ENCODE measurements at places on chromosomes 1 and 21. TPM values are rescaled to one million over a fixed set of nuclear protein-coding genes. Genes with fewer than 3 reads are reported as not detected.

LRRC71 gene
- total RNA-seq = not detected

CD247 gene
- total RNA-seq = 4.7 TPM

KRTAP7-1 gene
- not detected for total RNA-seq

TMEM167B gene
- 55.1 TPM for total RNA-seq

GRHL3 gene
- 140 TPM for total RNA-seq

DEPDC1 gene
- total RNA-seq = 0.21 TPM

RPE65 gene
- not detected for total RNA-seq

ACTL8 gene
- not detected for total RNA-seq

EFNA1 gene
- 111 TPM for total RNA-seq

HOOK1 gene
- total RNA-seq = 15.9 TPM

SPRR3 gene
- 79.0 TPM for total RNA-seq

ALX3 gene
- total RNA-seq = not detected

GRCh38 chr1:181110013-181110412, 21.5 kb downstream of the IER5 start:
- no peak for DNase-seq

- no peak for DNase-seq
Measured at GRCh38 chr1:162349635-162350330, 26.9 kb downstream of the SPATA46 start.

- DNase-seq = no peak
Measured at GRCh38 chr1:63450416-63450815, 72.6 kb downstream of the ITGB3BP start.

GRCh38 chr21:45142469-45143308, 68.3 kb downstream of the ADARB1 start:
- peak; percentile 41 for DNase-seq

DNA sequence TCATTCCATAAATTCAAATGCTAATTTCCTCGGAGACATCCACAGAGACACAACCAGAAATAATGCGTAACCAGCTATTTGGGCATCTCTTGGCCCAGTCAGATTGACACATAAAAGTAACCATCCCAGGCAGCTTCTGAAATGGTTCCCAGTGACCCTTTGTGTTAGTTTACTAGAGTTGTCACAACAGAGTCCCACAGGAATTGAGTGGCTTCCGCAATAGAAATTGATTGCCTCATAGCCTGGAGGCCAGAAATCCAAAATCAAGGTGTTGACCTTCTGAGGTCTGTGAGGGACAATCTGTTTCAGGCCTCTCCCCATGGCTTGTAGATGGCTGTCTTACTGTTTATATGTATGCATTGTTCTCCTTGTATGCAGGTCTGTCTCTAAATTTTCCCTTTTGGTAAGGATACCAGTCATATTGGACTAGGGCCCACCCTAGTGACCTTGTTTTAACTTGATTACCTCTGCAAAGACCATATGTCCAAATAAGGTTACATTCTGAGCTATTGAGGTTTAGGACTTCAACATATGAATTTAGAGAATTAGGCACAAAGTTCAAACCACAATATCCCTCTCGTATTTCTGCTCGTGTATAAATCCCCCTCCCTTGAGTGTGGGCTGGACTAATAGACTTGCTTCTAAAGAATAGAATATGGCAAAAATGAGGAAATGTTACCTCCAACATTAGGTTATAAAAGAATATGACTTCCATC, 78.2 kb upstream of the FGGY start:
- DNase-seq = no peak

DNA sequence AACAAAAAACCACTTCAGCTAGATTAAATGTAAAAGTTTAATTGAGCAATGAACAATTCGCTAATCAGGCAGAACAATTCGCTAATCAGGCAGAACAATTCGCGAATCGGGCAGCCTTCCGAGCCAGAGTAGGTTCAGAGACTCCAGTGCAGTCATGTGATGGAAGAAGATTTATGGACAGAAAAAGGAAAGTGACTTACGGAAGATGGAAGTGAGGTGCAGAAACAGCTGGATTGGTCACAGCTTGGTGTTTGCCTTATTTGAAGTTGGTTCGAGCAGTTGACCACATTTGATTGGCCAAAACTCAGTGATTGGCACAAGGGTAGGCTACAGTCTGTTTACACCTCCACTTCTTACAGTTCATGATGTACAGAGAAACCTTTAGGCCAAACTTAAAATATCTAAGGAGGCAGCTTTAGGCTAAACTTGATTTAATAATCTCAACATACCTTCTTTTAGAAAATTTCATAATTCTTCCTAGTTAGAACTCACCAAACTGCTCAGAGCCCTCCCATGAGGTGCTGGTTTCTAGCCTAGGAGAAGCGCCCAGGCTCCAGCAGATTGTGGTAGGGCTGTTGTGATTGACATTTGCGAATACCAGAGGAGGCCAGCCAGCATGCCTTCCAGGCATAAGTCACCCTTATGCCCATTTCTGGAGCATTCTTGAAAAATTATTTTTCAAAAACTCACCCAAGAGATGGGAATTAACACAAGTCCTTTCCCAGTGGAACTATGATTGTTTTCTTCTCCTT, 22.8 kb upstream of the KCNC4 start:
- no peak for DNase-seq

DNA sequence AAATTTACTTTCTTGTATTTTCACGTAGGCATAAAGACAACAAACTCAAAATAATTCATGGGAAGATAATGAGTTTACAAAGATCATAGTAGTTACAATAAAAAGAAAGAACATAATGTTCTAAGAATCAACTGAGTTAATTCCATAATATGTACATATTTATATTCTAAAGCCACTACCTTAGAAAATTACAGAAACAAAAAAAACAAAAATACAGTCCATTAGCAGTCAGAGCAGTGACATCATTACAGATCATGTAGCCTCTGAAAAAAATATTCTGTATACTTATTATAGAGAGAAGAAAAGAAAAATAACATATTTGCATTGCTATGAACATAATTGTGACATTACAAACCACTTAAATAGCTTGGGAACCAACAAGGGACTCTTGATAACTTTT, 360.1 kb upstream of the RGS18 start:
- no peak for DNase-seq

DNA sequence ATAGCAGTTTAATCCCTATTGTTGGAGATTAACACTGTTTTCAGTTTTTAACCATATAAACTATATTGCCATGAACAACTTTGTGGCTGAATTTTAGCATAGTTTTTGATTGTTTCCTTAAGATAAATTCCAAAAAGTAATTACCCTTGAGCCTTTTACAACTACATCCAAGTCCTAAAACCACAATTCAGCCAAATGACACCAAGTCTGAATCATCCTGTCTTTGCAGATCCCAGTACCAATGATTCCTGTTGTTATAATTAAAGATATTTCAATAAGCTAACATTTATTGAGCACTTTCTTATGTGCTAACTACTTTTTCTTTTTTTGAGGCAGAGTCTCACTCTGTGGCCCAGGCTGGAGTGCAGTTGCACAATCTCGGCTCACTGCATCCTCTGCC, 35.6 kb downstream of the IL23R start:
- DNase-seq = no peak

- DNase-seq = peak; percentile 31
Measured at GRCh38 chr1:40302475-40302874, 14.6 kb downstream of the COL9A2 start.

DNA sequence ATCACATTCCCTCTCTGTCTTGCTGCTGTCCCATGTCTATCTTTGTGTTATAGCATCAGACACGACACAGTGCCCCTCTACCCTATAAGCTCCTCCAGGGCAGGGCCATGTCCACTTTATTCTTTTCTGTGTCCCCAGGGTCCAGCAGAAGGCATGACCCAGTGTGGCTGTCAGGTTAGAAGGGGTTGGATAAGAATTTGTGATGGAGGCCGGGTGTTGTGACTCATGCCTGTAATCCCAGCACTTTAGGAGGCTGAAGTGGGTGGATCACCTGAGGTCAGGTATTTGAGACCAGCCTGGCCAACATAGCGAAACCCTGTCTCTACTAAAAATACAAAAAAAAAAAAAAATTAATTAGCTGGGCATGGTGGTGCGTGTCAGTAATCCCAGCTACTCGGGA, 26.3 kb upstream of the RNF19B start:
- DNase-seq = no peak

DNA sequence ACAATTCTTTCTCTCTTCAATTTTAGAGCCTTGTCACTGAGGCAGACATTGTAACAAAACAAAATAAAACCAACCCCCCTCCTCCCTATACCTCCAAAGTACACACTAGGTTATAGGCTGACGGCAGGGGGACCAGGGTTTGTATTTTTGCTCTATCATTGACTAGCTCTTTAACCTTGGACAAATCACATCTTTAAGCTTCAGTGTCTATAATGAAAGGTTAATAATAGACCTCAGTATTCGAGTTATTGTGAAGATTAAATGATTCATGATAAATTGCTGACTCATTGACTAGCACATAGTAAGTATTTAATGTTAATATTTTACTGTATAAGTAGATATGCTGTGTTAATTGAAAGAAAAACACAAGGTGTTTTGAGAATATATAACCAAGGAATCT, 1267.6 kb upstream of the ADGRL2 start:
- DNase-seq = no peak

DNA sequence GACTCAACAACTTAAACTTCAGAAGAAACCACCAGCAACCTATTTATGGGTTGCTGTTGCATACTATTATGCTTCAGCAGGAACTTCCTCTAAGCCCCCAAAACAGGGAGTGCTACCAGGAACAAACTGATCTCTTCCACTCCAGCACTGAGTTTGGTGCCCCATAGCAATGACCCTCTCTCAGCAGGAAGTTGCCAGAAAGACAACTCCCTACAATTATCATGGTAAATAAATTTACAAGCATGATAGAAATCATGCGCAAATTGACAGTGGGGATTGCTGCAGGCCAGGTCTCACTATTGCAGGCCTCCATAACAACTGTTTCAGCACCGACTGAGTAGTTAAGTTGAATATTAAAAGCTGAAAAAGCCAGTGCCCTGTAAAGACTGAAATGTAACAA, 180.6 kb downstream of the PLA2G4A start:
- no peak for DNase-seq

GRCh38 chr1:244296003-244296402, 155.7 kb downstream of the ADSS2 start:
- no peak for DNase-seq

GRCh38 chr1:2910211-2910610, 108.7 kb upstream of the TTC34 start:
- DNase-seq = no peak

DNA sequence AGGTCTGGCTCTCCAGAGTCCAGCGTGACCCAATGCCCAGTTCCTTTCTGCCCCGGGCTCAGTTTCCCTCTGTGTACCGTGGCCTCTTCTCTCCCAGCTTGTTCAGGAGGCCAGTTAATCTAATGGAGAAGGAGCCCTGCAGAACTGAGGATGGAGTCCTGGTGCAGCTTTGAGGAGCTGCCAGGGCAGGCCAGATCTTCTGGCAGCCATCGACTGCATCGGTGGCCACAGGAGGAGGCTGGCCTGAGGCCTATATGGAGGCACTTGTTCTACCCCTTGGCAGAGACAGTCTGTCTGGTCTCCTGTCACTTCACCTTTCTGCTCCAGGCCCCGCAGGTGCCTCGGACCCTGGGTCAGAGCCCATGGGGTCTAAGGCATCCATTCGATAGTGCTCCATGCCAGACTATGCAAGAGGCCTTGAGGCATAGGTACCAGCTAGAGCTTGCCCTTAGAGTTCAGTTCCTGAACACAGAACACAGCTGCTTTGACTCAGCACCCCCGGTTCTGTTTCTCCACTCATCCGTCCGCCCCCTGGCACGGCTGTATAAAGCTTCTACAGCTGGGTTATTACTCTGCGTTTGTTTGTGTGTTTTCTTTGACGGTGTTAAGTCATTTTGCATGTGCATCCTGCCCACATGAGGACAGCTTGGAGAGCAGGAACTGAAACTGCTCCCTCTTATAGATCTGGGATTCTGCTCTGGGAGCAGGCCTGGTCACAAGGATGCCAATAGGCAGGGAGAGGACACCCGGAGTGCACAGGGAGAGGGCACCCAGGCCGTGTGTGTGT, 18.5 kb upstream of the LRRN2 start:
- no peak for DNase-seq

GRCh38 chr1:196148367-196148970, 459.8 kb downstream of the KCNT2 start:
- DNase-seq = no peak

DNA sequence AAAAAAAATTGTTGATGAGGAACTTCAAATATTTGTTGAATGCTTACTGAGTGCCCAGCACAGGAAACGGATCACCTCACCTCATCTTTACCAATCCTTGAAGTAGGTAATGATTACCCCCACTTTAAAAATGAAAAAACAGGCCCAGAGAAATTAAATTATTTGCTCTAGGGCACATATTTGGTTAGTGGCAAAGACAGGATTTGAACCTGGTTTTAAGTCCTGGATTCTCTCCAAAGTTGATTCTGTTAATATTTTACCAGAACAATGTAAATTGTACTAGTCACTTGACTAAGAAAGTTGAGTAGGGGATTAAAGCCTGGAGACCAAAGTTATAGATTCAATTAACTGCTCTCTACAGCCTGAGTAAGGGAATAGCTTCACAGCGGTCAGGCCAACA, 97.9 kb downstream of the GIPC2 start:
- DNase-seq = no peak

DNA sequence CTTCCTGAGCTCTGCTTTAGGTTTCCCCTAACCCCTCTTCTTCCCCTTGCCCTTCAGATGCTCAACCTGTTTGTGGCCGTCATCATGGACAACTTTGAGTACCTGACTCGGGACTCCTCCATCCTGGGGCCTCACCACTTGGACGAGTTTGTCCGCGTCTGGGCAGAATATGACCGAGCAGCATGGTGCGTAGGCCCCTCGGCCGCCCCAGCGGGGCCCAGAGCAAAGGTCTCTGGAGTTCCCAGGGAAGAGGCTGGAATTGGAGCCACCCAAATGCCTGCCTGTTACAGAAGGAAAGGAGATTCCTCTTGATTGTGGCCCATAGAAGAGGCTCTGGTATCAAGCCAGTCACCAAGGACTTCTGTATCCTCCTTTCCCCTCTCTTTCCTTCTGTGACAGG, 285.5 kb downstream of the ZNF648 start:
- DNase-seq = no peak

GRCh38 chr1:98749152-98749756, 87.7 kb downstream of the SNX7 start:
- DNase-seq = no peak

GRCh38 chr1:50417507-50417906, 5.7 kb downstream of the DMRTA2 start:
- DNase-seq = no peak

Measured in ureter (tissue), 1 donor.